ENCODE measurements at places on chromosomes 1 and 21. TPM values are rescaled to one million over a fixed set of nuclear protein-coding genes. Genes with fewer than 3 reads are reported as not detected.

Gene TMPRSS15
- not detected for total RNA-seq

DNA sequence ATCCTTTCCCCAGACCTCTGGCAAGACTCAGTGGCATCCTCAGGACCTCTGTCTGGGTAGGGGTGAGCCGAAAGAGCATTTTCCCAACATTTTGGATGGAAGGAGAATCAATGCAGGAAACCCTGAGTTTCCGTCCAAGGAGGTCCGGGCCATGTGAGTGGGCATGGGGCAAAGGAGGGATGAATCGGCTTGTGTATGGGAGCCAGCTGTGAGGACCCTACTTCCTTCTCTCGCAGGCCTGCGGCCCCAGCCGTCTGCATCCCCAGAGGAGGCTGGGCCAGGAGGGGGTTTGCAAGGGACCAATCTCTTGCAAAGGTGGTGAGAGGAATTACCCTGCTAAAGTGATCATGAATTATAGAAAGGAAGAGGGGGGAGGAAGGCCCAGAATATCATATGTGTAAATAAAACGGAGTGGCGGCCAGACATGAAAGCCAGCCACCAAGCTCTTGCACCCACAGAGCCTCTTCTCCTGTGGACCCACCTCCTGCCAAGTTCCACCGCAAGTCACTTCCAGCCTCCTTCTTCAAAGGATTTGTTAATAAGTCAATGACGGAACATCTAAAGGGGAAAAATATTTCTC is 48.2 kb upstream of the POU3F1 start:
- no peak for DNase-seq

DNA sequence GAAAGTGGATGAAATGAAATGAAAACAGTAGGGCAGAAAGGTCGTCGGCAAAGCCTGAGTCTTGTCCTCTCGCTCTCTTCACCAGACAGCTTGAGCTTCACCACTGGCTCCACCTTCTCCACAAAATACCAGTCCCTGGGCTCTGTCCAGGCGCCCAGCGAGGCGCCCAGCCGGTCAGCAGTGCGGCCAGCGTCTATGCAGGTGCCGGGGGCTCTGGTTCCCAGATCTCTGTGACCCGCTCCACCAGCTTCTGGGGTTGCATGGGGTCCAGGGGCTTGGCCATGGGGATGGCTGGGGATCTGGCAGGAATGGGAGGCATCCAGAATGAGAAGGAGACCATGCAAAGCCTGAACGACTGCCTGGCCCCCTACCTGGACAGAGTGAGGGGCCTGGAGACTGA is 600.5 kb upstream of the ZP4 start:
- no peak for DNase-seq

Gene RAP1A
- total RNA-seq = 46.2 TPM

DNA sequence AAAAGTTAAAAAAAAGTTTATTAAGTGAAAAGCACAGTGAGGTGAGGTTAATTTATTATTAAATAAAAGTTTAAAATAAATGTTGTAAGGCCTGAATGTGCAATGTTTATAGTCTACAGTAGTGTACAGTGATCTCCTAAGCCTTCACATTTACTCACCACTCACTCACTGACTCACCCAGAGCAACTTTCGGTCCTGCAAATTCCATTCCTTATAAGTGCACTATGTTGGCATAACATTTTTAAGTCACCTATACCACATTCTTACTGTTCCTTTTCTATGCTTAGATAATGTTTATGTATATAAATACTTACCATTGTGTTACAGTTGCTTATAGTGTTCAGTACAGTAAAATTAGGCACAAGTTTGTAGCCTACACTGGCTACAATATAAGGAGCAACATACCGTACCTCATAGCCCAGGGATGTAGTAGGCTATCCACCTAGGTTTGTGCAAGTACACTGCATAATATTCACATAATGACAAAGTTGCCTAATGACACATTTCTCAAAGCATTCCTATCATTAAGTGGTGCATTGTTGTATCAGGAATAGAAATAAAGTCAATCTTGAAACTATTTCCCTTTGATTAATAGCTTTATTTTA is 426.5 kb upstream of the BRINP3 start:
- DNase-seq = no peak

Gene MEAF6
- 50.3 TPM for total RNA-seq

Gene SPSB1
- 10.8 TPM for total RNA-seq

- no peak for DNase-seq
These were observed 143.3 kb downstream of the DYRK1A start for GRCh38 chr21:37509802-37510393.

- DNase-seq = no peak
These were observed 160.9 kb upstream of the IVNS1ABP start for GRCh38 chr1:185477638-185478580.

Data from HCT116 (cell line).